ENCODE measurements at places on chromosomes 4 and X.

DNA sequence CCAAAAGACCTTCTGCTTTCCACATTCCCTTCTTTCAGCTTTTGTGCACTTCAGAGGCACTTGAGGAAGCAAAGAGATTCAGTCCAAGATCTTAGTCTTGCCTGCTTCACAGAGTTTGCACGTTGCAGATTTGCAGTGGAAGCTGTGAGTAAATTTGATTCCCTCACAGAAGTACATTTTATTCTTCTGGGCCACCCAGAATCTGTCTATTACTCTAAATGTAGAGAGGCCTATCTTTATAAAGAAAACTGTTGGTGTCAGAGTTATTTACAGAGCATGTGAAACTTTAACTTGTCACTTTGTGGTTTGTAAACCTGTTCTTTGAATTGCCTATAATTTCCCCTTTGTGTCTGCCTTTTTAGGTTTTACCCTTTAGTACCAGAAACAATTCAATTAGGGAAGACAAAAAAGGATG lies 15.5 kb downstream of the SPRY1 start:
- peak; percentile 39 for DNase-seq

- no peak for DNase-seq
These were observed 2347.1 kb downstream of the PCDH7 start for GRCh38 chr4:33067221-33067620.

GRCh38 chrX:150897421-150898320 lies 797 bp downstream of the CD99L2 start:
- peak; percentile 37 for DNase-seq

GRCh38 chr4:141077611-141078225 lies 55.6 kb downstream of the RNF150 start:
- DNase-seq, result no peak

GRCh38 chr4:80263541-80264351 lies 2.7 kb upstream of the FGF5 start:
- DNase-seq, result no peak

- no peak for DNase-seq
These were observed 588.5 kb downstream of the TRIML1 start for GRCh38 chr4:188727746-188728145.

DNA sequence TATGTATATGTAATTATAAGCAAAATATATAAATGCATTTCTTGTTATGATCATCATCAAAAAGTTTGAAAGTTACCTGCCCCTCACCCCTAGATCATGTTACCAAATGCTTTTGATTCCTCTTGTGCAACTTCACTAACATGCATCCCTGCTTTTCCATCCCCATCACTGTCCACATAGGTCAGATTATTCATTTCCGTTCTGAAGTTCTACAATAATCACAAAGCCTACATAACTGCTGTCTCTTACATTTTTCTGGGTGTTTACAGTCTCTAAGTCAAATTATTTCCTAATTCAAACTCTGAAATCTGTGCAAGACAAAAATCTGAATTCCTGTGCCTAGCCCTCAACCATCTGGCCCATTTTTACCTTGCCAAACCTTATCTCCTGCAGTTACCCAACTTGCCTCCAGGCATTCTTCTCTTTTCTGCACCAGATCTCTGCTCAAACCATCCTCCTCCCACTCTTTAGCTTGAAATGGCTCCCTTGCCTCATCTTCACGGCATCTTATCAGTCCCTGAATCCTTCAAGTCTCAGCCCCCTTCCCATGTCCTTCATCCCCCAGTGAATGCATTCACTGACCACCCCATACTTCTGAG lies 42.4 kb upstream of the SLC39A8 start:
- no peak for DNase-seq

DNA sequence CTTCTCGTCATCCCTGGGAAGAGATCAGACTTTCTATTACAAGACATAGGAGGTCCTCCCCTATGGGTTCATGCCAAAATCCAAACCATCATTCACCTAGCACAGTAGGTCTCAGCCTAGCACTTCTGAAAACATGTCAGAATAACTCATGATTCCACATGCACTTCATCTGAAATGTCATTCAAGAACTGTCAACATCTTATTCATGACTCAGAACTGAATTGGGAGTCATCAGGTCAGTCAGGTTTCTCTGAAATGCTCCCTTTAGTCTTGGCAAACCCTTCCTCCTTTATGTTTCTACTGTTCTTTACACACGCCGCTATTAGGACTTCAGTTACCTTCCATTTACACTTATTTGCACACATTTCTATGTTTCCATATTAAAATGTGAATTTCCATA lies 67.2 kb downstream of the ANTXR2 start:
- DNase-seq, result peak; percentile 74

DNA sequence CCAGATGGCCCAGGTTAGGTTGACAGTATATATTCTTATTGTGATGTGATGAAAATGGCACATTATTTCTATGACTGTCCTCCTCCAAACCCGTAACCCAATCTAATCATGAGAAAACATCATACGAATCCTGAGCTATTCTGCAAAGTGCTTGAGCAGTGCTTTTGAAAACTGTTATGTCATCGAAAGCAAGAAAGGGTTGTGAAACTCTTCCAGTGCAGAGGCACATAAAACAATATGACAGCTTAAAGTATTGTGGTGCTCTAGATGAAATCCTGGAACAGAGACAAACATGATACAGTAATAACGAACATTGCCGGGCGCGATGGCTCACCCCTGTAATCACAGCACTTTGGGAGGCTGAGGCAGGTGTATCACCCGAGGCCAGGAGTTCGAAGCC lies 1648.0 kb downstream of the STIM2 start:
- no peak for DNase-seq

GRCh38 chr4:119068529-119068962 lies 67.1 kb upstream of the MYOZ2 start:
- DNase-seq, result no peak

DNA sequence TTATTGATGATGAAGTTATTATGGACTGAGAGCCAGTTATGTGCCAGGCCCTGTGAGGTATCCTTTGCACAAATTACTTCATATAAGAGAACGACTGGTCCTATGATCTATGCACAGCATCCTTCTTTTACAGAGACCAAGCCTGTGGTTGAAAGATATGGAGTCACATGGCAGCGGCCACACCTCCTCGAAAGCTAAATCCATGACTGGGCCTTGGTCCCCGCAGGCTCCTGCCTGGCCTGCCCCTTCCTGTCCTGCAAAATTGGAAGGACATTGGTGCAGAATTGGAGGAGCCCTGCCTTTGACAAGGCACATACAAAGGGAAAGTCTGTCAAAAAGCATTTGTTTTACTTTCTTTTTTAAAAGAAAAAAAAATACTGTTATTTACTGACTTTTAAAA lies 18.3 kb downstream of the SORBS2 start:
- DNase-seq, result no peak

GRCh38 chrX:115330498-115331168 lies 41.1 kb downstream of the LUZP4 start:
- DNase-seq, result peak; percentile 51

- DNase-seq, result peak; percentile 37
These were observed 89.8 kb downstream of the PDGFRA start for GRCh38 chr4:54318904-54319303.

Measured in activated CD4-positive, alpha-beta T cell treated with anti-CD3 and anti-CD28 coated beads, Interleukin-2, amount 50 U/mL, for 16 hours (primary cell).